OCI-M1 (cell line): ENCODE measurements at places on chromosomes 2 and 18.

- DNase-seq, result no peak
These were observed 364.5 kb upstream of the CDH2 start for GRCh38 chr18:28541276-28541930.

GRCh38 chr2:47725808-47726207 lies 57.1 kb upstream of the MSH6 start:
- no peak for DNase-seq

DNA sequence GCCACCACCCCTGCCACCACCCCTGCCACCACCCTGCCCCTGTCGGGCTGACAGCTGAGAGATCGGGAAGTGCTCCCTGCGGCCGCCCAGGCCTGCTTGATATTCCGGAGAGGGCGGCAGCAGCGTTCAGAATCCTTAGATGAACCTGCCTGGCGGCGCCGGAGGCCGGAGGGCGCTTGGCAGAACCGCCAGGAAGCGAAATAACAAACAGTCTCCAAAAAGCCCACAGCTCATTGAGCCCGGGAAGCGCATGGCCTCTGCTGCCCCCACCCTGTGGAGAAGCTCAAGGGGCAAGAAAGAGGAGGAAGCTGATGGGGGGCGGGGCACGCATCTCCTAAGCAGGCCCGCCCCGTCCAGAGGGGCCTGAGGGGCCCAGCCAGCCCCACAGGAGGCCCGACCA lies 92.2 kb upstream of the MBOAT2 start:
- no peak for DNase-seq

DNA sequence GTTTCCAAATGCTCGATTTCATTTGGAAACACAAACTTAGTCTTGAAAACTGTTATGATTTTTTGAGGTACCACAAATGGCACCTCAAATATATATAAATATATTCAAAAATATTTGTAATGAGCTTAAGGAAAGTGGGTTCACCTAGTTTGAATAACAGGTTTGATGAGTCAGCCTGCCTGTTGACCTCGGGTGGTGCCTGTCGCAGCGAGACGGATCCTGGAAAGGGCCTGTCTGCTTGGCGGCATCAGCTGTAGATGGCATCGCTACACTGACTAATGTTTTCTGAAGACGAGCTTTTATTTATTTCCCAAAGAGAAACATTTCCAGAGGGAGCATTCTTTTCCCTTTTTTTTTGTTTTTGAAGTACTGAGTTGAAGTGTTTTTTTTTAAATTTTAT lies 6.9 kb downstream of the ALLC start:
- DNase-seq, result no peak

- no peak for DNase-seq
These were observed 33.6 kb downstream of the USP40 start for GRCh38 chr2:233532971-233533370.

DNA sequence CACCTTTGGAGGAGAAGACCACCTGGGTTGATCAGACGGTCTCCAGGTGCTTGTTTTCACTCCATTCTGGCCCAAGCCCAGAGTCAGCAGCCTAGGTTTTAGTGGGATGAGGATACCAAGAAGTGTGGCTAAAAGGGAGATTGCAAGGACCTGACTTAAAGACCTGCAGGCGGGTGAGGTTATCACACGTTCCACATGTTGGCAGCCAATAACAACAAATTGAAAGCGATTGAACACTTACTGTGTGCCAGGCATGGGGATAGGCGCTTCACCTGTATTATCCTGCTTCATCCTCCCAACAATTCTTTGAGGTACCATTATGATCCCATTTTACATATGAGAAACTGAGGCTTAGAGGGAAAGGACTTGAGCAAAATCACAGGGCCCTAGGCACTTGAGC lies 5.0 kb downstream of the ARL4C start:
- DNase-seq, result no peak

DNA sequence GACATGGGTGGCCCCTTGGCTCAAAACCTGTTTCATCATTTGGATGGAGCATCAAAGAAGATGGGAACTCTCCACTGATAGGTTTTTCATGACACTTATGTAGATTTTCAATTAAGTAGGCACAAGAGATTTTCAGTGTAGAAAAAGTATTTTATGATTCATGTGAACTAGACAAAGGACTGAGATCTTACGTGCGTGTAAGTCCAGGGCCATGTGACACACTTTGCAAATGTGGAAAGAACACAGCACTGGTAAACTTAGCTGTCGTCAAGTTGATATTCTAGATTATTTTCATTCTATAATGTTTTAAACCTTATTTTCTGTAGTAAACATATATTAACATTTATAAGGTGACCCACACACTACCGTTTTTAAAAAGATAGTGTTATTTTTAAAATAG lies 37.4 kb downstream of the RNF144A start:
- DNase-seq, result no peak

DNA sequence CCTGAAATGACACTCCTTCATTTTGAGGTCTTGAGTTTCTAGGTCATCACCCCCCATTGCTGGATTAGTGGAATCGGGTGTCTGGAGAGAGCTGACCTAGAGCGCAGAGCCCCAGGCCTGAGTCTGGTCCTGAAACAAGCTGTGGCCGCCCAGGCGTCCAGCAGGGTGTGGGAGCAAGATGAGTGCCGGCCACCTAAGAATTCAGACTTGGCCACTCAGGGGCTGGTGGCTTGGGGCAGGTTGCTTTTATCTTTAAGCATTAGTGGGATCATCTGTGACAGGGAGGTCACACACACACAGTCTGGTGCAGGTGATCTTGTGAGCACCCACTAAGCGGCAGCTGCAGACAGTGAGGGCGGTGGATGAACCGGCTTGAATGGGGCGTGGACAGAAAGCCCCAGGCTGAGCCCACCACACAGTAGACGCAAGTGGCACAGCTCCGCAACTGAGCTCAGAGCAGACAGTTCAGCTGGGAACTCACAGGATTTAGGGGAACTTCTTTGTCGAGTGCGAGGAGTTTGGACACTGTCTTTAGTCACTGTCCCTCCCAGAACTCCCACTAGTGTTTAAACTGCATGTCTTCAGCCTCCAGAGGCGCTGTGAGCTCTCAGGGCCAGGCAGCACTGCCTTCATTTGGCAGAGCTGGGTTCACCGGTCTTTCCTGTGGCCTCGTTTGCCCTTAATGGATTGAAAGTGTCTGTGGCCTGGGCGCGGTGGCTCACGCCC lies 21.5 kb downstream of the ITGB1BP1 start:
- peak; percentile 65 for DNase-seq

DNA sequence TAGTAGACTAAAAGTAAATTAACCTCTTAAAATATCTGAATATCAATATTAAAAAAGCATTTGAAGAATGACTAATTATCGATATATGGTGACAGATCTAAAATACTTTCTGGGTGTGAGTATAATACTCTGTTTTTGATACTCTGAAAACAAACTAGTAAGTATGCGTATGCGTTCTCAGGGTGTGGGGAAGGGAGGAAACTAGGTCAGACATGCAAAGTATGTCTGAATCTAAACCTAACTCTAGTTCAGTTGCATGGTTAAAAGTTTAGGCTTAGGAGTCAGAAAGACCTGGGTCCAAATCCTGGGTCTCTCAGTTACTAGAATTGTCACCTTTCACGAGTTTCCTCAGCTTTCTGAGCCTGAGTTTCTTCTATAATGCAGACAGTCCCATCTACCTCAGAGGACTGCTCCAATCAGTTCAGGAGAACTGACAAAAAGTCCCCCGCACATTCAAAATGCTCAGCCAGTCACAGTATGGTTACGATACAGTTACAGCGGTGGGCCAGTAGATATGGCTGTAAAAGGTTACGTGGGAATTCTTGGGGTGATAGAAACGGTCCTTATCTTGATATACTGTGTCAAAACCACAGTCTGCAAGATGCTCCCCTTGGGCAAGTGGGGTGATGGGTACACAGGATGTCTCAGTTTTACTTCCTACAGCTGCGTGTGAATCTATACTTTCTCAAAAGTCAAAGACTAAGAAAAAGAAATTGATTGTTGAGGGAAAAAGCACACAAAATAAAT lies 29.2 kb downstream of the UNC50 start:
- DNase-seq, result no peak

DNA sequence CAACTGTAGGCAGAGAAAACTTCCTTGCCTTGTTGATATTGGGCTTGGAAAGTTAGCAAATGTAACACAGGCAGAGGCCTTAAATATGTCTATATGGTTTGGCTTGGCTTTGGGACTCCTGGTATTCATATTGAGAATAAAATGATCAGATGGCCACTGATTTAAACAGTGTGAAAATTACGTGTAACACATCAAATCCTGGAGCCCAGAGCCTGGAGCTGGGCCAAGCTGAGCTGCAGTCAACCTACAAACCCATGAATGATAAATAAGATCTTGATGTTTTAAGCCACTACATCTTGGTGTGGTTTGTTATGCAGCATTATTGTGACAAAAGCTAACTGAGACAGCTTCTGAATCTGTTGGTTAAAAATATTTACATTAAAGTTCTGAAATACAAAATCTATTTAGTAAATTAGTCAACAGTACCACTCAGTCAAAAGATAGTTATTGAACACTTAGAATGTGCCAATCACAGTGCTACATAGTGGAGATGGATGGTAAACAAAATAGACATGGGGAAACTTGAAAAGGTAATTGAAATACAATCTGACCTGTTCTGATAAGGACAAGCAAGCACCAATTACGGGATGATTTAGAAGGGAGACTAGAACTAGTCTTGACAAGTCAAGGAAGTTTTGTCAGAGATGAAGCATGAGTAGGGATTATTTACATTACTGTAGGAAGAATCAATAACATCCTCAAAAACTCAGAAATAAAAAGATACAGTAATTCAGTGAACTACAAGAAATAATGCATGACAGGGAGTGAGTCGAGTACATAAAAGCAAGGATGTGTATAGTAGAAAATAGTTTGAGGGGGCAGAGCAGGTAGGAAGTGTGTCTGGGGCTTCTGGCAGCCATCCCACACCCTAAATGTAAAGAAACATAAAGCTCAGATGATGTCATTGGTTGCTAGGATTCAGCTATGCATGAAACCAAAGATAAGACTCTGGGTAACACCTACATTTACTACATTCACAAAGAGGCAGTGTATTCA lies 157.7 kb downstream of the HNMT start:
- DNase-seq, result peak; percentile 8

- no peak for DNase-seq
These were observed 100.5 kb upstream of the ITPRID2 start for GRCh38 chr2:181790716-181791649.

DNA sequence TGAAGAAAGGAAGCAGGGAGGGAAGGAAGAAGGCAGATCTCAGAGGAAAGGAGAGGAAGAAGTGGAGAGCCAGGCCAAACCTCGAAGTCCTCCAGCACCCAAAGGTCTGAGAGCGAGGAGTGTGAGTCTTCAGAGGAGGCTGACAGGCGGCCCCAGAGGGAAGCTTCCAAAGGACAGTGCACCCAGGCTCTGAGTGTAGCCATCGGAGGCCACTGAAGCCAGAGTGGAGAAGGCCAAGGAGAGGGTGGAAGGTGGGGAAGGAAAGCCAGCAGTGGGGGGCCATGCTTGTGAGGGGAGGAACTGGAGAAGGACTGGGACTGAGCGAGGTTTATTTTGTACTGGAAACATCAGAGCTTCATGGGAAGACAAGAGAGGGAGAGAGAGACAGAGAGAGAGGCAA lies 6.0 kb downstream of the ATP6V1B1 start:
- no peak for DNase-seq

DNA sequence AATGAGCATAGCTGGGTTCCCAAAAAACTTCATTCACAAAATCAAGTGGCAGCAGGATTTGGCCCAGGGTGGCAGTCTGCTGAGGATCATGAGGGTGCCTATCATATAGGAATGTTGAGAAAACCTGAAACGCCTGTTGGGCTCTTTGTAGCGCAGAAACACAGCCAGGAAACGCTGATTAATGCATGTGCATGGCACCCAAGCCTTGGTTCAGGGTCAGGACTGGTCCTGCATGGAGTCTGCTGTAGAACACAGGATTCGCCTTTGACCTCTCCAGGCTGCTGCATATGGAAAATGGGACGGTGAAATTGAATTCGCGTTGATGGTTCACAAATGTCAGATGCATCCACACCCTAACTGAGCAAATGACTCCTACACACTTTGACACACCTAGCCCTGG lies 227.9 kb upstream of the COPS8 start:
- DNase-seq, result no peak

DNA sequence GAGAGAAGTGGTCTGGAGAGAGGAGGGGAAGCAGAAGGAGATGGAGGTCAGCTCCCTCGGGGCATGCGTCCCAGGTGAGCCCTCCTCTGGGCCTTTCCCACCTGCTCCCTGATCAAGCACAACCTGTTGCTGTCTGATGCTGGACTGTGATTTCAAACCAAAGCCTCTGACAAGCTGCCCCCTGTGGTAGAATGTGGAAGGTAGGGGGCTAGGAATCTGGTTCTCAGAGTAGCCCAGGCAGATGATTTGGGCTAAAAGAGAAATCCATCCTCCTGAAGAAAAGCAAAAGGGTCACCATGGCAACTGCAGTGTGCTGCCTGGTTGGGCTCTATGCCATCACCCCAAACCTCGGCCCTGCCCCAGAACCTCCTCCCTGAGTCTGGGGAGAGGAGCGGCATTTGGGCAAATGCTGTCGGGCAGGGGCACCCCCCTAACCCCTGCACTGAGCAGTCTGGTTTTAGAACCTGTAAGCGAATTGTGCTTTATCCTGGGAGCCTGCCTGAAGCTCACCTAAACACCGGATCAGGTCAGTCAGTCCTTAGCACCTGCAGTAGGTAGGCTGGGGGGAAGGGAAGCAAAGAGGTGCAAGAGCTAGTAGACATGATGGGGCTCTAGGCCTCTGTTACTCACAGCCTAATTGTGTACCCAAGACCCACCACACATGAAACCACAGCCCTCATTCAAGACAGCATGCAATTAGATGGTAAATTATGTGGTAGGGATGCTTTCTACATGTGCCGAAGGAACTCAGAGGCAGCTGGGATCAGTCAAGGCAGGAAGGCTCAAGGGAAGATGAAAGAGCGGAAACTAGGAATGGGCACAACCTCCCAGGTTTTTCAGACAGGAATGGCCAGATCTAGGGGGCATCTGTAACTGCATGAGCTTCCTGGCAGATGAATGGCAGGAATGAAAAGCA lies 83.5 kb downstream of the DNMT3A start:
- no peak for DNase-seq

DNA sequence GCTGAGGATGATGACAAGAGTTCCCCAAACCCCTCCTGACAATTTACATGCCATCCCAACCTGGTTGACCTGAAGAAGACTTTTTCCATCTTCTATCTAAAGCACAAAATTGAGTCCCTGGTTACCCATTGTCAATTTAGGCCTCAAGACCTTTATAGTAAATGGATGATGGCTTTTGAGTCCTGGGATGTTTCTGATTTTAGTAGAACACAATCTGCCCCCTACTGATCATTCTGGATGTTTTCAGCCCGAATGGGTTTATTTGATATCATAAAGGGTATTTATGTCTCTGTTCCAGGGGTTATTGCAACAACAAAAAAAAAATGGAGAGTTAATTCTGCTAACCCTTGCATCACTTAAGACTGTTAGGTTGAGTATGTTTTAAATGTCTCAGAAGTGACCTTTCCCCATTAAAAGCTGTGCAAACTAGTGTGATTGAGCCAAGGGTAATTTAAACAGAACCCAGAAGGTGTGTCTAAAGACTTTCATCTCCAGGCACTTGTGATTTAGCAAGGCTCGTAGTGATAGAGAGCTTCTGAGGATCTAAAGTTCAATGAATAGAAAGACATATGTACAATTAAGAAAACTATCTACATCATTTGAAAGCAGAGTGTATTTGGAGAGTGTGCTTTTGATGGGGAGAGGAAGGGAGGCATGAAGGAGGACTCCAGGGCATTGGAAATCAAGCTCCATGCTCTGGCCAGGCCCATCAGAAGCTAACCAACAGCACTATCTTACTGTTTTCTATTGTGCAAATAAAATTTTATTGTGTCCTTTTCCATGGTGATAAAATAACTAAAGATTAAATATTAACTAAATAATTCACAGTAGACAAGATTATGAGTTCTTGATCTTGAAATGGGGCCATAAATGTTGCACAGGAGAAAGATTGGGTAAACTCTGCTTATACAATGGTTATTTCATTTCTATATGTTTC lies 96.6 kb upstream of the NOSTRIN start:
- peak; percentile 51 for DNase-seq

GRCh38 chr2:67055387-67056304 lies 341.5 kb upstream of the ETAA1 start:
- no peak for DNase-seq
